ENCODE measurements at places on chromosomes 2 and 18.
A peak's percentile ranks its signal among the peaks of the same experiment; 100 is the strongest.

GRCh38 chr18:77087393-77088141, 45.0 kb downstream of the MBP start:
- peak; percentile 61 for DNase-seq

DNA sequence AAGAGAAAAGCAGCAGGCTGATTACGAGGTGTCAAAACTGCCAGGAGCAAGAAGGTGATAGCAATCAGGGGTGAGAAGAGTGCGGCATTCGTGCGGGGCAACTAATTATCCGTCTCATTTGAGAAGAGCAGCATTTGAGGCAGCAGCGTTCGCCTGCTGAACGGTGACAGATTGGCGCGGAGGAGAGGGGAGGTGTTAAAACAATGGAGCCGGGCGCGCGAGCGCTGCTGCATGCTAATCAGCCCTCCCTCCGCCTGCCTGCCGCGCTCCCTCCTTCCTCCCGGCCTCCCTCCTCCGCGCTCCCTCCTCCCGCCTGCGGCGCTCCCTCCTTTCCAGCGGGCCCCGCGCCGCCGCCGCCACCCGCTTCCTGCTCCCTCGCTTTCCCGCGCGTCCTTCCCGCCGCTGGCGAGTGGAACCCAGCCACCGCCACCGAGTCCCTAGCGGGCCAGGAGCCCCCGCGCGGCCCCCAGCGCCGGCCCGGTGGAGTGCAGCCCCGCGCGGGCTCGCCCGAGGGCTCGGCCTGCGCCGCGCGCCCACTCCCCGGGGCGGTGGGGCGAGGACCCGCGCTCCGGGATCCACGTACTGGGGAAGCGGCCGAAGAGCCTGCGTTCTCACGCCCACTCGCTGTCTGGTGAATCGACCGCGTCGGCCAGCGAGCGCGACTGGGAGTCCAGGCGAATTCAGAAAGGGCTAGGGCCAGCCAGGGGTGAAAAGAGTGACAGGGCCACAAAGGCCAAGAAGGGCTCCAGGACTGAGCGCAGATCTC, 69.5 kb upstream of the PSMD14 start:
- DNase-seq, result peak; percentile 69

GRCh38 chr2:235534678-235535422, 41.0 kb downstream of the AGAP1 start:
- DNase-seq, result no peak

GRCh38 chr2:171431677-171432167, 2.1 kb downstream of the METTL8 start:
- DNase-seq, result no peak

- no peak for DNase-seq
These were observed 23.4 kb downstream of the ADRA2B start for GRCh38 chr2:96092951-96093350.

DNA sequence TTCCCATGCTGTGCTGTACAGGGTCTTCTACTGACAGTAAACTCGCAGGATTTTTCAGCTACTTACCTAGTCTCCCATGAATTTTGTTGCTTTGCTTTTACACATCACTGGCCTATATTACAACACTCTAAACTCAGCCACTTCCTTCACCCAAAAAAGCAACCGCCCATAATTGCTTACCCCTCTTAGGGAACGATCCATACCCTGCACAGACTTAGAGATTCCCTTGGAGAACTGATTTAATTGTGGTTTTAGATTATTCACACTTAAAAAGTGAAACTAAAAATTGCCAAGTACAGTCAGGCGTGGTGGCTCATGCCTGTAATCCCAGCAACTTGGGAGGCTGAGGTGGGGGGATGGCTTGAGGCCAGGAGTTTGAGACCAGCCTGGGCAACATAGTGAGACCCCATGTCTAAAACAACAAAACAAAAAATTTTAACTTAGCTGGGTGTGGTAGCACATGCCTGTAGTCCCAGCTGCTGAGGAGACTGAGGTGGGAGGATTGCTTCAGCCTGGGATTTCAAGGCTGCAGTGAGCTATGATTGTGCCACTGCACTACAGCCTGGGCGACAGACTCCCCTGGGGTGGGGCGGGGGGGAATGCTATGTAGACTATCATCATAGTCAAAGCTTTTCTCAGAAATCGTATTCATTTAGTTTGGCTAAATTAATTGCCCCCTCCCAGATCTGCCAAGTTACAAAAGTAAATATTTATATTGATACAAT, 19.3 kb downstream of the MRPL30 start:
- no peak for DNase-seq

GRCh38 chr2:89845532-89845931, 1154.1 kb downstream of the RPIA start:
- no peak for DNase-seq

DNA sequence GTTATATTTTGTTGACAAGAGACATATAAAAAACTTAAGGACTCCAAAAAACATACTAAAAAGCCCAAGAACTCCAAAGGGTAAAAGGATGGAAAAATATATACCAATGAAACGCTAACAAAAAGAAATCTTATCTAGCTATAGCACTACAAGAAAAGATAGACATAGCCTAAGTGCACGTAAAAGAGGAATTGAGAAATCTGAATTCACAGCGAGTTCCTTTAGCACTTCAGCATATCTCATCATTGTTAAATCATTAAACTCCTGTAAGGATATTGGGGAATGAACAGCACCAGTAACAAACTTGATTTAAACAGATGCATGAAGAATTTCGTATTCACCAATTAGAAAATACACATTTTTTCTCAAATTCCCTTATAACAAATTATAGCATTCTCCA, 134.1 kb downstream of the CAPN13 start:
- no peak for DNase-seq

DNA sequence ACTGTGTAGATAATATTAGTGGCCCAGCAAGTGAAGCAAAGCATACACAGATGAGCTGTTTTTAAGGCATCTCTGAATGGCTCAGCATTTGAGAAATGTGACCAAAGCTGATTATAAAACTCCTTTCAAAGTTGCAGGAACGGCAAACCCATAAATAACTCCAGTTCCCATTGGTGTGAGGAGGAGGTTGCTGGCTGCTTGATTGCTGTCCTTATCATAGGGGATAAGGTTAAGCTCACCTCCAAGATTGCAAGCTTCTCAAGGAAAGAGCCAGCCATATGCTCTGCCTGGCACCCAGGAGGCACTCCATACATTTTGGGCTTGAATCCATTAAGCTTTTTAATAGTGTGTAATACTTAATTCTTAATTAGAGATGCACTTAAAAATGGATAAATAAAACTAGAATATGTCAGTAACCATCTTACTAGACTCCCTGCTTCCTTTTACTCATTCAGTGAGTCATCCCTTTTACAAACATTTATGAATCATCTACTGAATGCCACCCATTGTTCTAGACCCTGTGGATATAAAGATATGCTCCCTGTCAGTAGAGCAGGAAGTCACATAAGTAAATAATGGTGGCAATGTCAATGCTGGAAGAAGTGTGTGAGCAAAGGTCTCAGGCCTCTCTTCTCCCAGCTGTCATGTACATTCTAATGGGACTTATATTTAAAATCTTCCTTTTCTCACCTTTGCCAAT, 99.3 kb downstream of the SPATS2L start:
- no peak for DNase-seq

GRCh38 chr18:10012526-10012925, 98.7 kb downstream of the VAPA start:
- DNase-seq, result no peak

- DNase-seq, result no peak
These were observed 24.8 kb downstream of the RAB27B start for GRCh38 chr18:54852780-54853675.

DNA sequence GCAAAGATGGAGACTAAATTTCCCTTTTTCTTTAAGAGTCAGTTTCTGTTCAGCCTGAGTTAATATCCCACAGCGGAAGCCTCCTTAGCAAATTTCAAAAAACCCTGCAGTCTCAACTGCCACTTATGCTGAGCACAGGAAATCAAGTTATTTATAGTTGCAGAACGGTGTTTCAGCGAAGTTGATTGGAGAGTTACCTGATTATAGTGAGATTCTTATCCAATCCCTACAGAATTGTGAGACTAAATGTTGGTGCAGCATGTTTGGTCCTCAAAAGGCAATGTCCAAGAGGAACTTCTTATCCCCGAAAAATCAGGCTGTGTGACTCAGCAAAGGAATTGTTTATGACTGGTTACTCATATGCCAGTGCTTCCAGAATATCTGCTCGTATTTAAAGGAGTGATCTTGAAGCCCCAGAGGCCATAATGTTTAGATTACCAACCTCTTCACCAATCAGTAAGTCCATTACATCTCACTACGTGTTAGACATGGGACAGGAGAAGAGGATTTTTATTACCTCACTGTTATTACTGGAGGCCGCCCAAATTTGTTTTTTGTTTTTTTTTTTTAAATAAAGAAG, 67.9 kb downstream of the LRRFIP1 start:
- no peak for DNase-seq

All from left ventricle myocardium inferior (tissue), 1 donor.